SJCRH30 (cell line): ENCODE measurements at places on chromosomes 3 and 15. TPM values are rescaled to one million over a fixed set of nuclear protein-coding genes. Genes with fewer than 3 reads are reported as not detected.
A peak's percentile ranks its signal among the peaks of the same experiment; 100 is the strongest.

- no peaks in the 10 kb centered on the region for H3K4me1 ChIP-seq
- no peaks in the 10 kb centered on the region for H3K36me3 ChIP-seq
- no peaks in the 10 kb centered on the region for H3K27me3 ChIP-seq
- no peak for DNase-seq
- no peak overlapping the region for H3K27ac ChIP-seq
Observed at GRCh38 chr15:87829332-87830050, 427.0 kb downstream of the NTRK3 start.

DNA sequence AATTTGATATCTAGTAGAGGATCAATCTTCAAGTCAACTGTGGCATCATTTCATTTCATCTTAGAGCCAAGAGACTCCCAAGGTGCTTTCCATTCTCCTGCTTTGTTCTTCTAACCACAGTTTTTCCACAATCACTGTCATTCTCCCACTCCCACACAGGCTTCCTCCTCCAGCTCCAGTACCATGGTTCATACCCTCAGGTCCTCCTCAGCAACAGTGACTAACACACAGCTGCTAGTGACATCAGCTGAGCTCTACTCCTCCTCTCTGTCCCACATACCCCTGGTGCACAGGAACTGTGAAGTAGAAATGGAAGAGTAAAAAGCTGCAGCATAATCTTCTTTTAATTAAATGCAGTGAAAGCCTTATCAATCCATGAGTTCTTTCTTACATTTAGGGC is 200.2 kb upstream of the DPH6 start:
- H3K36me3 ChIP-seq = no peaks in the 10 kb centered on the region
- peaks cover 3% of the 10 kb centered on the region; the same call in 1 of the 2 replicates for H3K27me3 ChIP-seq
- H3K4me1 ChIP-seq = no peaks in the 10 kb centered on the region
- no peak overlapping the region for H3K4me3 ChIP-seq
- H3K27ac ChIP-seq = no peak overlapping the region
- DNase-seq = no peak

GRCh38 chr3:120094776-120095225 is 554 bp upstream of the GSK3B start:
- peak; percentile 99 for DNase-seq
- H3K27ac ChIP-seq = peak overlapping the region; percentile 99
- H3K4me1 ChIP-seq = 0 out of 2 replicates have a peak, but pooled peaks cover 3% of the 10 kb centered on the region
- no peaks in the 10 kb centered on the region; the same call in 1 of the 2 replicates for H3K36me3 ChIP-seq

GRCh38 chr15:101477851-101478362 is 11.6 kb downstream of the PCSK6 start:
- no peak overlapping the region for H3K4me3 ChIP-seq
- peaks cover 6% of the 10 kb centered on the region; the same call in 1 of the 2 replicates for H3K27me3 ChIP-seq
- H3K36me3 ChIP-seq = no peaks in the 10 kb centered on the region
- no peak overlapping the region for H3K27ac ChIP-seq

GRCh38 chr3:17546500-17547255 is 195.8 kb downstream of the TBC1D5 start:
- no peaks in the 10 kb centered on the region for H3K4me1 ChIP-seq
- no peak overlapping the region for H3K4me3 ChIP-seq
- no peak for DNase-seq
- no peaks in the 10 kb centered on the region for H3K36me3 ChIP-seq
- no peaks in the 10 kb centered on the region for H3K27me3 ChIP-seq

DNA sequence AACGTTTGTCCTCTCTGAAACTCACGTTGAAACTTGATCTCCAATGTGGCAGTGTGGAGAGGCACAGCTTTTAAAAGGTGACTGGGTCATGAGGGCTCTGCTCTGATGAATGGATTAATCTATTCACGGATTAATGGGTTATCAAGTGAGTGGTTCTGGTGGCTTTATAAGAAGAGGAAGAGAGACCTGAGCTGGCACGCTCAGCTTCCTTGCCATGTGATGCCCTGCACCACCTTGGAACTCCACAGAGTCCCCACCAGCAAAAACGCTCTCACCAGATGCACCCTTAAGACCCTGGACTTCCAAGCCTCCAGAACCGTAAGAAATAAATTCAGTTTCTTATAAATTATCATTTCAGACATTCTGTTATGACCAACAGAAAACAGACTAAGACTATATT is 2.6 kb downstream of the PPP1R2 start:
- H3K4me1 ChIP-seq = peaks cover 3% of the 10 kb centered on the region; the same call in 1 of the 2 replicates
- H3K27me3 ChIP-seq = no peaks in the 10 kb centered on the region
- no peak for DNase-seq

DNA sequence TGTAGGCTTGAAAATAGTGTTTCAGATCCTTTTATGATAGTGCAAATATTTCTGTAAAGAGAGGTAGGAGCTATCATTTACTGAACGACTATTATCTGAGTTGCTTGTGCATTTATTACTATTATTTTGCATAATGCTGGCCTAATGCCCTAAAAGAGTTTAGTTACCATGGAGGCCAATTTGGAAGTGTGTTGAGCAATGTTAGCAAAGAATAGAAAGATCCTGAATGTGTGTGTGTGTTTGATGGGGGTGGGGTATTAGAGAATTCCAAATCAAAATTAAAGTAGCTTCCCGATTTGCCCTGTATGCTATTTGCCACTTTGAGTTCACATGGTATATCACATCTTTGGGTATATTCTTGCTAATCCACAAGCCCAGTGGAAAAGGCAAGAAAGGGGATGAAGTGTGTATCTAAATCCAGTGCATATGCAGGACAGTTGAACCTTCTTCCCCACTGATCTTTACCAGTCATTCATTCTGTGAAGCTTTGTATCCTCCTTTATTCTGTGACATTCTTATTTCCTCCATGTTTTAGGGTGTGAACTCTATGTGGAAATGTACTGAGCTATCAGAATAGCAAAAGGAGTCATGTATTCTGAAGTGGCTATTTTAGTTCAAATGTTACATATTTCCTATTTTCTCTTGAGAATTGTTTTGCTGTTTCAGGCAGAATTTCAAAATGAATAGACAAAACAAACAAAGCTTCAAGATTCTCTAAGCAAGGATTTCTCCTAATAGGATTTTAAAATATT is 45.7 kb upstream of the PLSCR5 start:
- H3K36me3 ChIP-seq = no peaks in the 10 kb centered on the region
- H3K4me3 ChIP-seq = no peak overlapping the region
- DNase-seq = no peak
- H3K27ac ChIP-seq = no peak overlapping the region
- H3K4me1 ChIP-seq = 0 out of 2 replicates have a peak, but pooled peaks cover 5% of the 10 kb centered on the region

GRCh38 chr3:160703974-160704373 is 27.0 kb downstream of the ARL14 start:
- H3K4me1 ChIP-seq = no peaks in the 10 kb centered on the region
- no peaks in the 10 kb centered on the region for H3K27me3 ChIP-seq
- no peak overlapping the region for H3K27ac ChIP-seq
- H3K4me3 ChIP-seq = no peak overlapping the region

GRCh38 chr3:101638261-101638745 is 38.6 kb downstream of the ZBTB11 start:
- DNase-seq = no peak
- no peaks in the 10 kb centered on the region for H3K36me3 ChIP-seq
- no peak overlapping the region for H3K4me3 ChIP-seq
- H3K27ac ChIP-seq = no peak overlapping the region
- H3K4me1 ChIP-seq = peaks cover 3% of the 10 kb centered on the region
- H3K27me3 ChIP-seq = no peaks in the 10 kb centered on the region

DNA sequence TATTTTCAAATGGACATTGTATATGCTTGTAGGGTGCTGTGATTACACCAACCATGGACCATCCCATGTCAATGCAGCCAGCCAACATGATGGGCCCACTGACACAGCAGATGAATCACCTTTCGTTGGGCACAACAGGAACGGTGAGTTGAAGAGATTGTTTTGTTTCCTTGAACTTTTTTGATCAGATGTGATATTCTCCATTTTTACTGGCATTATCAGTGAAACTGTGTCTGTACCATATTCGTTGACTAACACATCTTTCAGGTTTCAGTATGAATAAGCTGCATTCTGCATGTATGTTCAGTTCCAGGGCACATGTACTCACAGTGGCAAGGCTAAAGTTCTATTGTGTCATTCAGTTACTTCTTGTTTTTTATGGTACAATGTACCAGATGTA is 655.2 kb downstream of the RBMS3 start:
- H3K27ac ChIP-seq = no peak overlapping the region
- no peaks in the 10 kb centered on the region for H3K27me3 ChIP-seq
- no peak overlapping the region for H3K4me3 ChIP-seq
- H3K36me3 ChIP-seq = no peaks in the 10 kb centered on the region
- H3K4me1 ChIP-seq = peaks cover 4% of the 10 kb centered on the region

Gene BNC1
- total RNA-seq = not detected in 2 replicates

Gene PDZRN3
- 27.3 and 29.5 TPM in 2 replicates for total RNA-seq

Gene TRH
- total RNA-seq = not detected in 2 replicates

Gene GOLGA6B
- total RNA-seq = not detected in 2 replicates
